ENCODE measurements at places on chromosomes 4 and X.

- no peak for DNase-seq
Measured at GRCh38 chrX:109619771-109620170, 5.2 kb downstream of the KCNE5 start.

DNA sequence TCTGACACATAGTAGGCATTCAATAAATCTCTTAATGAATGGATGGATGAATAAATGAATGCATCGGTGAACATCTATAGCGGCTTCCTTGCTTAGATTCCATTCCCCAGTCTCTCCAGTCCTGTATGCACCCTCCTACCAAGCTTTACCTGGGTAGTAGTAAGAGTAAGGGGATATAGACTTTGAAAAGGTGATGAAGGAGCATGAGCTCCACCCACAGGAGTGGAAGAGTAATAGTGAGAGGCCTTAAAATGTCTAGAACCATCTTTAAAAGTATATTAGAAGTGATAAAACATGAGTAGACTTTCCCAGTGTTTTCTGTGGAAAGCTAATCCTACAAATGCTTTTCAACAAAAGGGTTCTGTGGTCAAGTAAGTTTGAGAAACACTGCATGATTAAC, 35.5 kb upstream of the GPC3 start:
- no peak for DNase-seq

- DNase-seq, result no peak
Measured at GRCh38 chr4:23161787-23162186, 469.1 kb downstream of the GBA3 start.

GRCh38 chrX:31506360-31506759, 434.5 kb upstream of the FTHL17 start:
- DNase-seq, result no peak

GRCh38 chr4:41287005-41287404, 30.3 kb downstream of the UCHL1 start:
- DNase-seq, result no peak

DNA sequence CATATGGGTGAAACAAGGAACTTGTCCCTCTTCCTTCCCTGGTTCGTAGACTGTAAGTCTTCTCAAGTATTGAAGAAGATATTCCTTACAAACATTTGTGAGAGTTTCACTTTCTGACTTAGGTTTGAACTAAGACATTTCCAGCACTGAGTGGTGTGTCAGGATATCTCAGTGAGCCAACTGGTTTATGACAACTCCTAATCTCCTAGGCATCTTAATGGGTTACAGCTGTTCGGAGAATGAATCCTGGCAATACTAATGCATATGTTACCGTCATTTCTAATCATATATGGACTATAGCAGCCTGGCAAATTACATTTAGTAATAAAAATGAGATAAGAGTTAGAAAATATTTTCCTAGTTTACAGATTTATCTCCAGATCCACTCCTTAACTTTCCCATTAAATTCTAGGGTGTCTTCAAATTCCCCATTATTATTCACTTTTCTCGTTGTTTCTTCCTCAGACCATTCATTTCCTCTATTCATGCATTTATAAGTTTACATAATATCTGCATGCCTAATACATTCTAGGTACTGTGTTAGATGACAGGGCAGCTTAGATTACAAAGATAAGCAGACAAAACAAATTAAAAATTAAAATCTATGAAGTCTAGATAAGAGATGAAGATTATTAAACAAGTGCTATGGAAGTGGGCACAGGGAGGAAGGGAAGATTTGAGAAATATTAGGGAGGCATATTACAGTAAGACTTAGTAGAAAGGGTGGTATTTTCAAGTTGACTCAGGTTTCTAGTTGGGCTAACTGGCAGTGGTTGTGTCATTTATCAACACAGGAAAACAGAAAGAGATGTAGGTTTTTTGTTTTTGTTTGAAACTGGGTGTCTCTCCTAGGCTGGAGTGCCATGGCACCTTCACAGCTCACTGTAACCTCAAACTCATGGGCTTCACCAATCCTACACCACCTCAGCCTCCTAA, 173.9 kb downstream of the WDFY3 start:
- DNase-seq, result no peak

DNA sequence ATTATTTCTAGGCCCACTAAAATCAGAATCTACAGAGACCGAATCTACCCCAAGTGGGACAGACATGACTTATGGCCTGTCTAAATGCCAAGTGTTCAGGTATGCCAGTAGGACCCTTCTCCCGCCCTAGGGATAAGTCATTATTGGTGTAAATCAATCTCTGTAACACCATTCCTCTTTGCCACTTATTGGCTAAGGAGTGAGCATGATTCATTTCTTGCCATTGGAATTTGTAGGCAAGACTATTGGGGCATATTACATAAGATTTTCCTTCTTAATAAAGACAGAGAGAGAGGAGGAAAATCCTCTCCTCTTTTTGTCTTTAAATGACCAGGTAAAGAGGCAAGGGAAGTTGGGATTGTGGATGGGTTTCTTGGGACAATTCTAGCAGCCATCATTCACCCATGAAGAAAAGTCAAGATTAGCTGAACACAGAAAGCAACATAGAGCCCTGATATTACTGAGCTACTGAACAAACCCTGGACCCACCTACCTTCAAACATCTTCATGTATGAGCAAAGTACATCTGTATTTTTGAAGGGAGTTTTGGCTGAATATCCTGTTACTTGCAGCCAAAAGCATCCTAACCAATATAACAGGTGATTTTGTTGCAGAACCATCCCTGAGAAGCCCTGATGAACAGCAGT, 2.6 kb downstream of the SLC9B2 start:
- DNase-seq, result no peak

DNA sequence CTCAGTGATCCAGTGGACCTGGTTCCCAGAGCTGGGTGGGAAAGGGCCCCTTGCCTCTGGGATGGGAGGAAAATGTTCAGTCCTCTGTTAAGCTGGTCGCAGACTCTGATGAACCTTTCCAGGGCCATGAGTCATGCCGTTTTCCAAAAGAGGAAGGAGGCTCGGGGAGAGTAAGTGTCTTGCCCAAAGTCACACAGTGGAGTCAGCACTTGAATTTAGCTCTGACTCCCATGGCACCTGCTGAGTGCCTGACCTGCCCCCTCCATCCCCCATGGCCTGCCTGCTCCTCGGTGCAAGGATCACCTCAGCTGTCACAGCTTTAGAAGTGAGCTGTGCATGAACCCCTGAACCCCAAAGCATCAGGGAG, 14.0 kb upstream of the KIAA0232 start:
- DNase-seq, result no peak

DNA sequence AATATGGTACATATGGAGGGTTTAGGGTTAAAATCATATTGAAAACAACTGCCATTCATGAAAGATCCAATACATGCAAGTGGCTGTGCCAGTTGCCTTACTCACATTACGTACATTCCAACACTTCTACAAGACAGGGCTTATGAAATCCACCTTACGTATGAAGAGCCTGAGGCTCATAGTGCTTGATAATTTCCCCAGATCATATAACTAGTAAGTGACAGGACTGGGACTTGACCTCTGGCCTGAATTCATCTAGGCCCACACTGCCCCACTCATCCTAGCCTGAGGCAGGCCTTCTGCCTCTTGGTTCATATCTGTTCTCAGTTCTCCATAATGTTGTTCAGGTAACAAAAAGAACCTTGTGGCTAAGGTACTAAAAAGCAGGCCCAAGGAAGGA, 226.3 kb downstream of the FGF13 start:
- no peak for DNase-seq

GRCh38 chr4:93912146-93912545, 83.6 kb downstream of the ATOH1 start:
- DNase-seq, result no peak

GRCh38 chrX:11580789-11581188, 84.9 kb downstream of the ARHGAP6 start:
- DNase-seq, result no peak

DNA sequence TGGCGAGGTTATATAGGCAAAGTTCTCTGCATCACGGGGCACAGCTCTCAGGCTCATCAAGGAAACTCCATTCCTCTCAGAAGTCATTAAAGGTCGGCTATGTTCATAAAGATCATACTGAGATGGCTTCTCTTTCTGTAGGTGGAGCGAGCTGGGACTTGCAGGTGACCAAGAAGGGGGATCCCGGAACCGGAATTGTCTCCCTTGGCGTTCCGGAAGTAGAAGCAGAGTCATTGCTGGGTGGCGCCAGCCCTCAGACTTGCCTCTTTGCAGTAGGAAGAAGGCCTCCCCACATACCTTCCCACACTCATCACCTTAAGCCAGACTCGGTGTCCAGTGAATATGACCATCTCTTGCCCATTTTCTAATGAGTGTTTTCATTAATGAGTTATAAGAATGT, 17.9 kb upstream of the HPGD start:
- no peak for DNase-seq

DNA sequence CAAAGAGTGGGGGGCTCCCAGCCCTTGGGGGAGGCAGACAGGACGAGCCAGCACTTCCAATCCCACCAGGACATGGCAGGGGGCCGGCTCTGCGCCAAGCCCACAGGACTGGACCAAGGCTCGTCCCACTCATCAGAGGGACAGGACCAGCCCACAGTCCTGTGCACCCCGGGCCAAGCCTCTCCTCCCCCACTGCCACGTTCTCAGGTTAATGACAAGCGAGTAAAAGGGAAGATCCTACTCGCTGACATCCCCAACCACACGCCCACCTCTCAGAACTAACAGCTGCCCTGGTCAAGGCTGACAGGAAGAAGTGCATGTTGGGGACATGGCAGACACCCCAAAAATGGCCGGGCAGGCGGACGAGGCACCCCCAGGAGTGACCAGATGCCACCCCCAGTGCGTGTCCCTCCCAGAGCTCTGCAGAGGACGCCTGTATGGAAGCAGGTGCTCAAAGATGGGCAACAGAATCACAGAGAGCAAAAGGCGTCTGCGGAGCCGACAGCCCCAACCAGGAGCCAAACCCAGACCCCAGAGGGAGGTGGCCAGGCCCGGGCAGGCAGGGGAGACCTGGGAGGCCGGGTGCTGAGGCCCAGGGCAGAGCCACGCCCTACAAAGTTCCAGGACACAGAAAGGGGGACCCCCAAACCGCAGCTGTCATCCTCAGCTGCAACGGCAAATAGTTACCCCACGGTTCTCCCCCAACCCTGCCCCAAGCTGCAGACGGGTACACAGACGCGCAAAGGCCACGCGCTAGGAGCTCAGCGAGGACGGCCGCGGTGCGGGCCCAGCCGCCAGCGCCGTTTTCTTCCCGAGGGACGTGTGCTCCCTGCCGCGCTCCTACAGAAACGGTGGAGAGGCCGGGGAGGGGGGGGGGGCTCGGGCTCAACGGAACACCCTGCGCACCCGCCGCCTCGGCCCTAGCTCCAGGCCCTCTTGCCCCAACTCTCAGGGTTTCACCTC, 1.7 kb downstream of the CTBP1 start:
- DNase-seq, result peak; percentile 89

GRCh38 chrX:24682739-24683432, 10.8 kb upstream of the POLA1 start:
- DNase-seq, result no peak

GRCh38 chr4:82839624-82840023, 41.0 kb upstream of the SCD5 start:
- DNase-seq, result no peak

DNA sequence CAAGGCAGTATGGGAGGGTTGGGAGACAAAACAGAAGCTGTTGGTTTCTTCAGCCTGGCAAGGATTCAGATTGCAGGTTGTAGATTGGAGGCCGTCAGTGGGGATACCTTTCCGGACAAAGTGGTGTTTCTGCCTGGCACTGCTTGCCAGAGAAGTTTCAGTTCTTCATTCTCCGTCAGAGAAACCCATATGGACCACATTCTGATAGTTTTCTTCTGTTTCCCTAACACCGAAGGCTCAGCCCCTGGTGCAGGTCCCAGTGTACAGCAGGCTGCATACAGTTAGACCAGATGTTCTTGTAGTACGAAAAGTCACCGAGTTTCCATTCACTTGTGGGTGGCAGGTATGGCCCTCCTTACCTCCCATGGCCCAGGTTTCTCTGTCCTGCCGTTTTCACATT, 107.3 kb downstream of the PTTG2 start:
- DNase-seq, result no peak

DNA sequence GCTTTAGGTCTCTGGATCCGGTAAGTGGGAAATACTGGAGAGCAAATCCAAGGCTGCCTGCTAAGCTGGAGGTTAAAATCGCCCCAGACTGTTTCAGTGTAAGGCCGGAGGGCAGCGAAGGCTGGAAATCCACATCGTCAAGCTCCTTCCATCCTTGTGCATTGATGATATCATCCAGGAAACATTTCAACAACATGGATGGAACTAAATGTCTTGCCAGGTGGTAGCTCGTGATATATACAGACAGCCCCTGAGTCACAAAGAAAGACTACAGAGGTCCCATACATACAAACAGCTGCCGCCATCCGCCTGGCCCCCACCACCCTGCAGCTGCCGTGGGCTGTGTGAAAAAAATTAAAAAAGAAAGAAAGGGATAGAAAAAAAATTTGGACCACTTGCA, 148.9 kb upstream of the RBPJ start:
- DNase-seq, result no peak

DNA sequence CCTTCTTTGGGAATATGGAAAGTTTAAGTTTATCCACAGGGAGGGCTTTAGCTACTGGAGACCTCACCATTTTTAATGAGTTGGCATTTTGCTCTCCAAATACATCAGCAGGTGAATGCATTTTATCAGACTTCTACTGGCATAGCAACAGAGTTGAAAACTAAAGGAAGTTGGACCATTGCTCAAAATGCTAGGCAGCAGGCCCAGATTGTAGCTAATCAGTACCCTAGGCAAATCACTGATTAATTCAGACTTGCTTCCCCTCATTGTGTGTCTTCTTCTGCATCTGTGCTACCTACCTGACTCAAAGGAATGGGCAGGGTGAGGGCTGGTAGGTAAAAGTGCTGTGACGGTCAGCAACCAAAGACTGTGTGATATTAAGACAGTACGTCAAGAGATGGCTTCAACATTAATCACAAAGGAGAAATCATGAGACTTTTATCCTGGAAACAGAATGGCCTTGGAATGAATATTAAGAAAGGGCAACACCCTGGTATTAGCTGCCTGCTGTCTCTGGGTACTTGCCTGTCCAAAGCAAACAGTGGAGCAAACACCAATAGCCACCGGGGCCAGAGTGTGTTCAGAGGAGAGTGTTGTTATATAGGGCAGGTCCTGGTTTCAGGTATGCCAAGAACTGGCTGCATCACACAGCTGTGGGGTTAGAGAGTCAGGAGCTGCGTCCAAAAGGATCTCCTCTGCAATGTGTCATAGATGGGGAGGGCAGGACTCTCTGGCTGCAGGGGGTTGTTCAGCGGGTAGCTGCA, 17.1 kb upstream of the SMIM20 start:
- DNase-seq, result no peak

DNA sequence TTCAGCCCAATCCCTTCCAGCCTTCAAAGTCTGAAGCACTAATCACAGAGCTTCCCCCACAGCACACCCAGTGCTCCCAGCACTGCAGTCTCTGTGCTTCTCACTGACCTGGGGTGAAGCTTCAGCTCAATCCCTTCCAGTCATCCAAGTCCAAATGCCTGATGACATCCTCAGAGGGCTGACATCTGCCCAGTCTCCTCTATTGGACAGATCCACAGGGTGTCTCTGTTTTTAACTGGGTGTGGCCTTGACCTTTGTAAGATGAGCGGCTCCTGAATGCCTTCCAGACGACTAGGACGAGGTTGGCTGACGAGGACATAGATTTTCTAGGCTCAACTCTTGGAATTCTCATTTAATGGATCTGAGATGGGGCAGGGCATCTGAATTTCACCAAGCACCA, 7.6 kb upstream of the SLC2A9 start:
- no peak for DNase-seq

- peak; percentile 52 for DNase-seq
Measured at GRCh38 chrX:940691-941090, 271.8 kb downstream of the CRLF2 start.

GRCh38 chr4:131091896-131092295, 1995.9 kb downstream of the C4orf33 start:
- no peak for DNase-seq

GRCh38 chr4:108636246-108636645, 14.2 kb upstream of the OSTC start:
- no peak for DNase-seq

GRCh38 chr4:96305030-96305429, 465.1 kb downstream of the PDHA2 start:
- DNase-seq, result no peak
